Heart left ventricle (tissue), 16 donors: ENCODE measurements at places on chromosomes 2 and 18. TPM values are rescaled to one million over a fixed set of nuclear protein-coding genes. Genes with fewer than 3 reads are reported as not detected.

GAD1 gene
- 0.51 TPM for total RNA-seq

TCF7L1 gene
- 6.4 TPM for total RNA-seq

RPIA gene
- total RNA-seq, result 4.1 TPM

LCT gene
- 0.06 TPM for total RNA-seq

DNER gene
- total RNA-seq, result 3.3 TPM

SLC11A1 gene
- 5.3 TPM for total RNA-seq

MSTN gene
- total RNA-seq, result 0.40 TPM

- DNase-seq, result no peak
- no peaks in the 10 kb centered on the region for H3K4me1 ChIP-seq
- H3K4me3 ChIP-seq, result no peak overlapping the region
- no peaks in the 10 kb centered on the region for H3K27me3 ChIP-seq
- peaks cover 27% of the 10 kb centered on the region for H3K36me3 ChIP-seq
Observed at GRCh38 chr2:200479692-200480265, 30.1 kb downstream of the KCTD18 start.

DNA sequence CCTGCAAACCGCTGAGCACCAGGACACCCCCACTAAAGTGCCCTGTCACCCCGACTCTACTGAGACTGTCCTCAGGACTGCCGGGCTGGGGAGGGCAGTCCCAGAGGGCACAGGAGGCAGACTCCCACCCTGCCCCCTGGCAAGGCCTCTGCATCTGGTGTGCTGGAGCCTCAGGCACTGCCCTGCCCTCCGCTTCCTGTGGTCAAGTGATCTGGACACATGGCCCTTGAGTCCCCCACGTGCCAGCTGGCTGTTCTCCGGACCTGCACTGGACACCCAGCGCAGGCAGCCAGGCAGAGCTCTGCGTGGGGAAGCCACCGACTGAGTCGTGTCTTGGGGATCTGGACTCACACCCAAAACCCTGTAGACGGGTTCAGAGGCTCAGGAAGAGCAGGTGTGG, 217.7 kb downstream of the TWIST2 start:
- no peak for DNase-seq
- no peak overlapping the region for H3K4me3 ChIP-seq
- H3K36me3 ChIP-seq, result peaks cover 64% of the 10 kb centered on the region

DNA sequence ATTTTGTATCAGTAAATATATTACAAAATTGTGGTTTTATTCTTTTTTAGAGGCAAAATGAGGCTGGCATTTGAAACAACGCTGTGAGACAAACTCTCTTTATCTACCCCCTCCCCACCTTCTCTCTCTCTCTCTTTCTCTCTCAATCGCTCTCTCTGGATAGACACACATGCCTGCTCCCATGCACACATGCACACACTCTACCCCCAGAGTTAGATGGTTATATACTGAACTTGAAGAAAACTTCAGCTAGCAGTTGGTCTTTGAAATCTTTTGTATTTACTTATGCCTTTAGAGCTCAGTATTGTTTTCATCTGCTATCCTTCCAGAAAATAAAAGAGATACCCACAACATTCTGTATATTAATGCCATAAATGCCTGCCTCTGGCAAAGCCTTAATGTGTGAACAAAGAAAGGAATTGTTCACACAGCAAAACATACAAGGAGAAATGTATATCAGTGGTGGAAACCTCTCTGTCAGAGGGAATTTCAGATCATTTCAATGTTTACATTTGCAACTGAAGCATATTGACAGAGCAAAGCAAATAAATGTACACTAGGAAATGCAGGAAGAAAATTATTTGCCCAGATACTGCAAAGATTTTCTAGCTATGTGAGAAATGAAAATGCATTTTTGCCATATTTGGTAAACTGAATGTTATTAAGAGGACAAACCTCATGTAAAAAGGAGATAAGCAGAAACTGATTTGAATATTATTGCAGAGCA, 217.0 kb upstream of the UBE2E3 start:
- H3K36me3 ChIP-seq, result no peaks in the 10 kb centered on the region
- no peak overlapping the region for H3K27ac ChIP-seq
- no peaks in the 10 kb centered on the region for H3K4me1 ChIP-seq
- no peaks in the 10 kb centered on the region for H3K27me3 ChIP-seq
- H3K4me3 ChIP-seq, result no peak overlapping the region
- DNase-seq, result no peak
